Activated CD8-positive, alpha-beta memory T cell treated with anti-CD3 and anti-CD28 coated beads for 1 hour (primary cell): ENCODE measurements at places on chromosomes 1 and 21.

DNA sequence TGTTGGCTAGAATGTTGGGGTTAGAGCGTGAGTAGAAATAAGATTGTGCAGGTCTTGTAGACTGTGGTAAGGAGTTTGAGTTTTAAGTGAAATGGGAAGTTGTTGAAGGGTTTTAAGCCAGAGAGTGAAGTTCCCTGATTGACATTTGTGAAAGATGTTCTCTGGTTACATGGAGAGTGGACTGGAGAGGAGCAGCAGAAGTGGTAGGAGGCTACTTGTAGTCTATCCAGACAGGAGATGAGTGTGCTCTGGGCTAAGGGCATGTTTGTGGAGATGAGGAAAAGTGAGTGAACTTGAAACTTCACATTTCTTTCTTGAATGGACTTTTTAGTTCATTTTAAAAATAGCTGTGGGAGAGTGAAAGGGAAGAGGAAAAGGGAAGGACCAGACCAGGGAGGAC is 37.0 kb downstream of the F3 start:
- DNase-seq, result no peak

GRCh38 chr1:88224906-88225305 is 459.2 kb upstream of the PKN2 start:
- DNase-seq, result no peak

GRCh38 chr1:164510435-164510834 is 48.5 kb upstream of the PBX1 start:
- DNase-seq, result no peak

DNA sequence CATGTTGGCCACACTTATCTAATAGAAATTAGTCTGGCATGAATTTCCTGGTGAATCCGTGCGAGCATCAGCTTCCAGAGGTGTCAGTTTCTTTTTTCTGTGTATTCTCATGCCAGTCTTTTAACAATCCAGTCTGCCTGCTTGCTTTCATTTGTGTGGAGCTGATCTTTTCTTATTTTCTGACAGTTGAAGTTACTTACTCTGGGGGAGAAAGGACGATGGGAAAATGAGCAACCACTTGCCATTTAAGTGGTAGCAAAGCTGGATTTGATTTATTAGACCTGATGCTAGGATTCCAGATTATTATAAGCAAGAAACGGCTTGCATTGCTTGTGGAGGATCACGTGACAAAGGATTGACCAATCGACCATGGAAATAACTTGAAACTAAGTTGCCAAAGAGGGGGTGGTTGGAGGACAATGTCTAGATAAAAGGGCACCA is 24.3 kb upstream of the APP start:
- DNase-seq, result no peak

DNA sequence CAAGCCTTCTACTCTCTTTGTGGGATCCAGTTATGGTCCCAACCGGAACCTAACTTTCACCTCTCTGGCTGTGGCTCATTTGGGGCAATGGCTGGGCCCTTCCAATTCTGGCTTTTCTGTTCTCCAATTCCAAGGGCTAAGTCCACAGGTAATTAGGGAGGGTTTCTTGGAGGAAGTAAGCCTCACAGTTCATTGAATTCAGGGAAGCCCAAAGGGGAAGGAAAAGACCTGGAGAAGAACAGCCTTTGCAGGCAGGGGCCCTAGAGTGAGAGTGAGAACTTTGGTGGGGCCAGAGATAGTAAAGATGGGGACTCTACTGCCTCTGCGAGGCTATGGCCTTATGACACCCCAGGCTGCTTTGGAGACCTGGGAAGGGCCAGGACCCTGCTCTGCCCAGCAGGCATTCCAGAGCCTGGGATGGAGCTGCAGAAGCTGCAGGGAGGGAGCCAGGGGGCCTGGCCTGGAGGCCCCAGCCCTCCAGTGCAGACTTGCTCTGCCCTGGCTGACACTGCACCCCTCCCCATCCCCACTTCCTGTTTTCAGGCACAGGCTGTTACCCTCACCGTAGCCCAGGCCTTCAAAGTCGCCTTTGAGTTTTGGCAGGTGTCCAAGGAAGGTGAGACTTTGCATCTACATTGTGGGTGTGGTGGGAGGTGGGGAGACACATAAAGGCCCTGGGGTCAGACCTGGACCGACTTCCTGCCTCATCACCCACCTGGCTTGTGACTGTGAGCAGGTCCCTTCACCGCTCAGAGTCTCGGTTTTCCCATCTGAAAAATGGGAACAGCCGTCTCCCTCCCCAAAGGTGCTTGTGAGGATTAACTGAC is 18.9 kb downstream of the LDLRAP1 start:
- peak; percentile 78 for DNase-seq

- no peak for DNase-seq
Observed at GRCh38 chr1:64996541-64997257, 30.4 kb upstream of the JAK1 start.

DNA sequence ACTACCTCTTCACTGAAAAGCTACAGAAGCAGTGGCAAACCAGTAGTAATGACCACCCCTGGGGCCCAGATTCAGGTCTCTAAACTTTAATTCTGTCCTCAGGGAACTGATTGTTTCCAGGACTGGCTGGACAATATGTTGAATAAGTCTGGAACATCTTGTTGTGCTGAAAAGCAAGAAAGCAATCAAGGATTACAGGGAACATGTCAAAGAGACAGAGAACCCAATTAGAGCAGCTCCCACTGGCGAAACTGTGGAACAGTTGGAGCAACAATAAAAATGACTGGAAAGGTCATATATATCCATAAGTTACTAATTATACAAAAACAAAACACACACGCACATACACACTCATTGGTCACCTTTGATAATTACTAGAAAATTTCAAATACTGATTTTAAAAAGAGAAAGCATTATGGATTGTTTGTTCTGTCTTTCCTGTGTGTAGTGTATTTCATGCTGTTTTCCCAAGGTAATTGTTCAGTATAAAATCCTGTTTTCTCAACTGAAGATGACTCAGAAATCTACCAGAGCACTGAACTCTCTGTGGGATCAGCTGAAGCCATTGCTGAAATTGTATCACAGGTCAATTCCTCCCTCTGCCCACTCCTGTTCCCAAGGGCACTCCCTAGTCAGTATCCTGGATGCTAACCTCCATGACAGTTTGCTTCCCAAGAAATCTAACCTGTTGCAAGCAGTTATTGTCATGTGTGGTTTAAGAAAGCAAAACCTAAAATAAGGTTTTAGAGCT is 83.6 kb upstream of the RGS1 start:
- no peak for DNase-seq

GRCh38 chr1:22922640-22923039 is 50.0 kb downstream of the LACTBL1 start:
- DNase-seq, result no peak

GRCh38 chr1:38243106-38243505 is 196.5 kb upstream of the POU3F1 start:
- DNase-seq, result no peak

GRCh38 chr21:36125512-36126207 is 9.2 kb upstream of the CBR3 start:
- DNase-seq, result peak; percentile 37

- DNase-seq, result no peak
Observed at GRCh38 chr1:33875862-33876261, 12.0 kb downstream of the HMGB4 start.

DNA sequence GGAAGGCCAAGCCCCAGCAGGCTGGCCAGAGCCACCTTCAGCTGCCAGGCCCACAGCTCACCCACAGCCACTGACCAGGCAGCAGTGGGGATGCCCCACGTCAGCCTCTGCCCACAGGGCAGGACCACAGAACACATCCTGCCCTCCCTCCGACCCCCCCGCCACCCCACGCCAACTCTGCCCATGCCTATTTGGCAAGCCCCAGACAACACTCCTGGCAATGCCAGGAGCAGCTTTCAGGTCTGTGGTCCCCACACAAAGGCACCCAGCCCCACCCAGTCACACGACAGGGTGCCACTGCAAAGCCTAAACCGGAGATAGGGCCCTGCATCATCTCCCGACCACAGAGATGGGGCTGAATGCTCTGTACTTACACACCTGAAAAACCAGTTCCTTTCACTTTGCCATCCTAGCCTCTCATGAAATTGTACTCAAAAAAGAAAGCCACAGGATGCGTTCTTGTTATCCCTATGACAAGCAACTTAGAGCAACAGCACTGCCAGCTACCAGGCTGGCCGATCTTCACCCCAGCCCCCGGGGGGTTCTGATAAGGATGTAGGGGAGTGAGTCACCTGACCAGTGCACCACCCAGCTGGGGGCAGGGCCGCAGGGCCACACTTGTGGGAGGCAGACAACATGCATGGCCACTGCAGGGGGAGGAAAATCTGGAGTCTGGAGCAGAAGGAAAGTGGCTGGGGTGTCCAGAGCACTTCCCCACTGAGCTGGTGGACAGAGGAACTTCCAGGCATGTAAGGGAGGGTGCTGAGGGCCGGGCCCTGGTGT is 36.2 kb downstream of the UBE2G2 start:
- peak; percentile 10 for DNase-seq

DNA sequence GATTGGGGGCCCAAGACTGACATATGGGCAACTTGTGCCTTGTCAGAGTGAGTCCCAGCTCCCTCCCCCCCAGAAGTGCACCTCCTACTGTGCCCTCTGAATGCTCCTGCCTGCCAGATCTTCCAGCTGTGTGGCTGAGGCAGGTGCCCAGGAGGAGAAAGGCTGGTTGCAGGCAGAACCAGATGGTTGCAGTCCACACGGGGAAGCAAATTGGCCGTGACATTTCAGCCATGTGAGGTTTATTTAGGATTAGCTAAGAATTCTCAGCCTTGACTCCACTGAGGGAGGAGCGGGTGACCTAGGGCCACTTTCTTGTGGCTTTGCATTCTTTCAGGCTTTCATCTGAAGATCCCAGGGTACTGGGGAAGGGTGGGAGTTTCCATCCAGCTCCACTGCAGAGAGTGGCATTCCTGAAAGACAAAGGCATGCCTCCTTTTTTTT is 33.8 kb downstream of the PEX14 start:
- DNase-seq, result no peak

DNA sequence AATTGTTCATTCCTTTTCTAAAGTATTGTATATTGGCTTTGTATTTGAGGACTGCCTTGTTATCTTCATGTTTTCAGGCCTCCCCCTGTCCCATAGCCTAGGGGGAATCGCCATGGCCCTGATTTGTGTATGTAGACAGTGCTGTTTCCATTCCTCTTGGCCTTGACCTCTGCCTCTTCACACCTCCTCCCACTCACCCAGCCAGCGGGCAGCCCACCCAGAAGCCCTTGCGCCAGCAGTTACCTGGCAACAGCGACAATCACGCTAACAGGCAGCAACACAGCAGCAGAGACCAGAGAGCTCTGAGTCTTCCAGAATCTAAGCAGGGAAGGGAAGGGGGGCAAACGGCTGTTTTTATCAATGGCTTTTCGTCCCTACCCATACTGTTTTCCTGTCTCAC is 50.0 kb upstream of the NPL start:
- DNase-seq, result no peak

DNA sequence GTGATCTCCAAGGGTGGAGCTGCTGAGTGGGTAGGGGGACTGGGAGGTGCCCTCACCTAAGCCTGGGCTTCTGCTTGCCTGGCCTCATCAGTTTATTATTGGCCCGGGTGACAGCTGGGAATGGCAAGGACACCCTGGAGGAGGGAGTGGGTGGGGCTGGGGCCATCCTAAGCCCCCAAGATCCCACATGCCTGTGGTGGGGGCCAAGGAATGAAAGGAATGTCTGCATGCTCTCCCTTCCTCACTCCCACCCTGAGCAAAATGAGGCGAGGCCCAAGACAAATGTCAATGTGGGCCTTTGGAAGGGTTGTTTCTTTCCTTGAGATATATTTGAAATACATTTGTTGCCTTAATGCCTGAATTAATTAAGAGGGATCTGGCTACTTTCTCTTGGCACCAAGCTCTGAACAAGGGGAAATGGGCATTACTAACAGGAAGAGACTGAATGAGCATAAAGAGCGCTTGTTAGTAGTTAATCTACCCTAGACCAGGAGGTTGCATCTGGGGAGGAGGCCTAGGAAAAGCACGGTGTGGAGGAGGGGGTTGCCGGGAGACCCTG is 19.7 kb upstream of the CHI3L1 start:
- DNase-seq, result no peak

GRCh38 chr1:66747501-66747900 is 4.8 kb upstream of the DYNLT5 start:
- no peak for DNase-seq

DNA sequence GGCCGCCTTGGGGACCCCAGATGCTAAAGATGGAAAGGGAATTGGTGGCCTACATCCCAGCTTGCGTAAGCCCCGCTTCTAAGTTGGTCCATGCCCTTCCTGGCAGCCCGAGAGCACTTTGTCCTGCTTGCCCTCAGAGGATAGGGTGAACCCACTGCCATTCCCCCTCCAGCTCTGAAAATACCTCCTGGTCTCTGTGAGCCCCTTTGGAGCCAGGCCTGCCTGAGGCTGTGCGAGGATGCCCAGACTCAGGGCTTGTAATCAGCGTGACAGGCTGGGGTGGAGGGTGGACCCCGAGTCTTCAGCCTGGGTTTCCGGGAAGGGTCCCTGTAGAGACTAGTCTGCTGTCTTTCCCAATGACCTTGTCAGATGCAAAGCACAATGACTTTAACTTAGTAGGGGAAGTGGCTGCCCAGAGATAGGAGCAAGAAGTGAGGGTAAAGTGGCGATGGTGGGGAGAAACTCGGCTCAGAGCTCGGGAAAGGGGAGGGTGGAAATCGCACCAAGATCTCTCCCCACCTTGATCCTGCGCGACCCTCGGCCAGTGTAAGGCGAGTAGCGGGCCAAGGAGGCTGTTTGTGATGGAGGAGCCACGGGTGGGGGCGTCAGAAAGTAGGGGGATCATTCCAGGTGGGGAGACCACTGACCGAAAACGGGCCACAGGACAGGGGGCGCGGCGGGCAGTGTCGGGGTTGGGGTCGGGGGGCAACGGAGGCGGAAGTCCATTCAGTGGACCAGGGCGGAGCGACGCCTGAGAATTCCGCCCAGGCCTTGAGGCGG is 2.7 kb upstream of the HES3 start:
- no peak for DNase-seq

DNA sequence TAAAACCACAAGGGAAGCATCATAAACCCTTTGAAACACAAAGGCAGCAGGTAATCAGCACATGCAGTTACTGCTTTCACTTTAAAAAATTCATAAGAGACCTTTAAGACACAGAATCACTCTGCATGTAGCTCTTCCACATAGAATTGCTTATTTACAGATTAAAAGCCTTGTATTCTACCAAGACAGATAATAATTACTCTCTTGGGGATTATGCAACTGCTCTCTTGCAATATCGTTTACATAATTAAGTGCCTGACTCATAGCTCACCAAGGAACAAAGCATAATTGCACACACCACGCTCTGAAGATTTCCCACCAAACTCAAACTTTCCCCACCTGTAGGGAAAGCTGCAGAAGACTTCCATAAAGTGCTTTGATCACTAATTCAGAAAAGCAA is 87.9 kb downstream of the VAV3 start:
- no peak for DNase-seq

GRCh38 chr1:29501227-29501976 is 265.1 kb downstream of the PTPRU start:
- DNase-seq, result no peak

DNA sequence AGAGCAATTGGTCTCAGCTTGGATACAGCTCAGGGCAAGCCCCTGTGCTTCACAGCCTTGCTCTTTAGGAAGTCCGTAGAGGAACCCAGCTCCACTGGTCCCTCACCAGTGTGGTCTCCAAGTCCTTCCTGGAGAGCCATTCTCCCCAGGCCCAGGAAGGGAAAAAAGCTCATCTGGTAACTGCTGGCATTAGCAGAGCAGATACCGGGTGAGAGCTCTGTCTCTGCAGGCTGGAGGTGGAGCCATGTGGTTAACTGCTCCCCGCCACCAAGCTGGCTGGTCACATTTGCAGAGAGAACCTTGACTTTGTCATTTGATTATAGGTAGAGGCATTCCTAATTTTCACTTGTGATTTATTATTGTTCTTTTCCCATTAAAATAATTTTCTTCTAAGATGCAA is 169.6 kb downstream of the ROR1 start:
- DNase-seq, result no peak
